Fibroblast of pulmonary artery (primary cell): ENCODE measurements at places on chromosomes 3 and 15.

DNA sequence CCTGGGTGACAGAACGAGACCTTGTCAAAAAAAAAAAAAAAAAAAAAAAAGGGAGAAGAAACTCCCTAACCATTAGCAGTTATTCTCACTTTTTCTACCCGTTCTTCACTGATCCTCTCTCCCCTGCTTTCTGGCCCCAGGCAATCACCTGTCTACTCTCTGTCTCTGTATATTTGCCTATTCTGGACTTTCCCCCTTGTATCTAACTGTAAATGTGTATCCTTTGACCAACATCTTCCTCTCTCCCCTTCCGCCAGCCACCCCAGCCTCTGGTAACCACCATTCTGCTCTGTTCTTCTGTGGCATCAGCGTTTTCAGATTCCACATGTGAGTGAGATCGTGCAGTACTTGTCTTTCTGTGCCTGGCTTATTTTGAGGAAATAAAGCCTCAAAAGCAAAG lies 6.9 kb downstream of the CYFIP1 start:
- DNase-seq: no peak

GRCh38 chr3:184899953-184900595 lies 88.1 kb downstream of the VPS8 start:
- no peak for DNase-seq

DNA sequence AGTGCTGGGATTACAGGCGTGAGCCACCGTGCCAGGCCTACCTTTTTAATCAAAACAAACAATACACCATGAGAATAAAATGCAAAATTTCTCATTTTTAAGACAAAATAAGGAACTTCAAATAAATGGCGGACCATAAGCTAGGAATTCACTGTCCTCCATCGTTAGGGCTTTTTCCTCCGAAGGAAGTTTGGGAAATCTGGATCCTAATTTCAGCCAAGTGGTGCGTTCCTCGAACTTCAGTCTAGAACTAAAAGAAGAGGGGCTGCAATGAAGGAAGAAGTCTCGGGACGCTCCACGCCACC lies 260 bp downstream of the EXD1 start:
- no peak for DNase-seq

DNA sequence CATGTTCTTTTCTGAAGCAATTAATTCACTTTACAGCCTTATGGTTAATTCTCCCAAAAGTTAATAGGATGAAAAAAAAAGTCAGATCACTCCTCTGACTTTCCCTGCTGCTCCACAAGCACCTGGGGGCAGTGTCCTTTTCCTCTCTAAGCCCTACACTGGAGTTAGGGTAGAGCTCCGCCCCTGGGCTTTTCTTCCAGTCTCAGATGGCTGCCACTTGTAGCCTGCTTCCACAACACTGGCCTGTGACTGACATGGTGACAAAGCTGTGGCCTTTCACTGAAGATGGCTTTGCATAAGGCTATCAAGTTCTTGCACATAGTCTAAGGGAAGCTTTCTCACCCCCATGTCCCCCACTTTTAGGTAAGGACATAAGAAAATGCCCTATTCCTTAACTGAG lies 1.3 kb upstream of the MON1A start:
- DNase-seq: no peak

- no peak for DNase-seq
Observed at GRCh38 chr3:26622621-26623418, at the start of gene LRRC3B. Gene LRRC3B, plus strand, starts transcription at chr3:26622772. Its CDS starts 86,901 bp downstream, at chr3:26709673.

- DNase-seq: no peak
Observed at GRCh38 chr3:31996195-31996594, 14.6 kb downstream of the ZNF860 start.

- DNase-seq: no peak
Observed at GRCh38 chr3:171258316-171258715, 201.9 kb downstream of the TNIK start.

DNA sequence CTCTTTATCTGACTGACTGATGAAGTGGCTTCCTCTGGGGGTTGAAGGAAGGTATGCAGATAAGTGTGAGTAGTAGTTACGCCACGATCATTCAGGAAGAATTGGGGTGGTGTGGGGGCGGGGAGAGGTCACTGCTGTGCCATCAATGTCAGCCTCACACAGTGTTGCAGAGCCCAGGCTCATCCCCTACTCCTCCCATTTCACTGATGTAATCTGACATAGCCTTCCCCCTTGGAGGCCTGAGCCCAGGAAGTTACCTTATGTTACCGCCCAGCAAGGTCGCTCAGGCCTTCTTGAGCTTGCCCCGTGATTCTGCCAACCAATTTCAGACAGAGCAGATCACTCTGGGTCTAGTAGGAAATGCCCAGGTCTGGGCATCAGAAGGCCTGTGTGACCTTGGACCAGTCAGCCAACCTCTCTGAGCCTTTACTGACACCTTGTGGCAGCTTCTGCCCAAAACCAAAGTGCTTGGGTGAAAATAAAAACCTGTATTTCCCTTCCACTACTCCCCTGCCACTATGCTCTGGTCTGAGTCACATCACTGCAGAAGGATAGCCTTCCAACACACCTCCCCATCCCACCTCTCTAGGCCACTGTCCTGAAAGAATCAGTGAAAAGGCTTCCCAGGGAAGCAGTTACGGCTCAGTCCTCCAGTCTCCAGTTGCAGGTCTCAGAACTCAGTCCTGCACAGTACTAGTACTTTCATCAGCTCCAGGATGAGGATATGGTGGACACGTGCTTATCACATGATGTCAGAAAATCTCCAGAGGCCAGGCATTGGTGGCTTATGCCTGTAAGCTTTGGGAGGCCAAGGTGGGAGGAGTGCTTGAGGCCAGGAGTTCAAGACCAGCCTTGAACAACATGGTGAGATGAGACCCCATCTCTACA lies 28.1 kb upstream of the INSYN1 start:
- DNase-seq: peak; percentile 45

DNA sequence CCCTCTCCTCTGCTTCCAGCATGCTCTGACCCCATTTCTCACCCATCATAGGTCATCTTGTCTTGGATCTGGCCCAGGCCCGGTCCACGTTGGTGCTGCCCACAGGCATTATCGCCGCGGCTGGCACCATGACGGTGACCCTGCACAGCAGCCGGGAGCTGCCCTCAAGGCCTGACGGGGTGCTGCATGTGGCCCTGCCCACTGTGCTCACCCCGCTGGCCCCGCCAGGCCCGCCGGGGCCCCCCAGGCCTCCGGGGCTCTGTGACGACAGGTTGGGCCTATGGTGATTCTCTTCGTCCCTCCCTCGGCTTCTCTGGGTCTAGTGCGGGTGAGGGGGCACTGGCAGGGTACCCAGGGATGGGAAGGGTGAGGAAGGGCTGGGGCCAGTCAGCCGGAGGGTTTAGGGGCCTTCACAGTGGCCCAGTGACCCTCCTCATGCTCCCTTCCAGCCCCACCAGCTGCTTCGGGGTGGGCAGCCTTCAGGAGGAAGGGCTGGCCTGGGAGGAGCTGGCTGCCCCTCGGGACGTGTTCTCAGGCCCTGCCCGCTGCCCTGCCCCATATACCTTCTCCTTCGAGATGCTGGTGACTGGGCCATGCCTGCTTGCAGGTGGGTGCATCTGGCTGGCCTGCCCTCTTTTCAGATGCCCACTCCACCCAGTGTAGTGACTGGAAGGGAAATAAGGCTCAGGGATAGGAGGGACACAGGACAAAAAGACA lies 3.9 kb downstream of the VWA5B2 start:
- DNase-seq: no peak
